ENCODE measurements at places on chromosomes 1 and 21.

DNA sequence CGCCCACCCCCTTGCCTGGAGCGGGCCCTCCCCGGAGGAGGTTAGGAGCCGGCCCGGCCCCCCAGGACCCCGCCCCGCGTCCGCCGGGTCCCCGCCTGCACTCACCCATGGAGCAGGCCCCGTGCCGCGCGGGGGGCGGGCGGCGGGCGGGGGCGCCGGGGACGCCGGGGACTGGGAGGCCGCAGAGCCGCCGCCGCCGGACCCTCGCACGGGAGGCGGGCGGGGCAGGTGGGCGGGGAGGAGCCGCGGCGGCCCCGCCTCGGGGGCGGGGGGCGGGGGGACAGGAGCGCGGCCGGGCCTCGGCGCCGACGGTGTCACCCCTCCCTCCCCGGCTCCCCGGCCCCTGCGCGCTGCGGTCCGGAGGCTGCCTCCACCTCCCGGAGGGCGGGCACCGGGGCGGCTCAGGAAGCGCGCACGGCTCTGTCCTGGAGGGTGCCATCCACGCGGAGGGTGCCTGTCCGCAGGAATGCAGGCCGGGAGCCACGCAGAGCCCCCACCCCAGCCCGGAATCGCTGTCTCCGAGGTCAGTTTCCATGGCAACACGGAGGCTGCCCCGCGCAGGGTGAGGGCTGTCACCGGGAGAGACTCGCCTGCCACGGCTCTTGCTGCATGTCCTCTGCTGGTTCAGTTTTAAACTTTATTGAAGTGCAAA, 5.9 kb upstream of the PLEKHG5 start:
- DNase-seq: peak; percentile 55

DNA sequence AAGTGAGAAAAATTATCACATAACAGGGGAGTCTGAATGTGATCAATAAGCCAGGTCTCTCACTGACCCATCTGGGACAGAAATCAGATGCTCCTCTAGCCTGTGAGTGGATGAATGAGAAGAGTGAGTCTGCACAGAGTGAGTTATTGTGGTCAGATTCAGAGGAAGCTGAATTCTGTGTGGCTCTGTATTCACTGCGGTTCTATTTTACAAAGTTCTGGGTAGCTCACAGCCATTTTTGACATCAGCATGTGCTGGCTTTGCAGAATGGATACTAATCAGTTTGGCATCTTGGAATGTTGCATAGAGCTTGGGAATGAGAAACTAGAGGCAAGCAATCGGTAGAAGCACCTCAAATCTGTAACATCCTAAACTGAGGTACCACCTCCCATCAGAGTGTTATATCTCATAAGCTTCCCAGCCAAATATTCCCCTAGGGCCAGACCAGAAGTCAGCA, 3.8 kb downstream of the COLGALT2 start:
- no peak for DNase-seq

DNA sequence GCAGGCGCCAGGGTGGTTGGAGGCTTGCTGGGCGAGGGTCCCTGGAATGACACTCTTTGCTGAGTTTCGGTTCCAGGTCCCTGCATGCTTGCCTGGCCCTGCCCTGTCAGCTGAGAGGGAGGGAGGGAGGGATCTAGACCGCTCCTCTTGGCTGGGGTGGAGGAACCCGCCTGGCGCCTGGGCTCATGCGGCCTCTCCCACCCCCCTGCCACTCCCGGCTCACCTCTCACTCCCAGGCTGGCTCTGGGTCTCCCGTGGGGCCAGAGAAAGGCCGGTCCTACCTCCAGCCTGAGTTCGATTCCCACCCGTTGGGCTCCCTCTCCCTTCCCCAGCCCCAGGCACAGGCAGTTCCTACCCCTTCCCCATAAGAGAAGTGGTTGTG, 19.0 kb upstream of the IFNLR1 start:
- DNase-seq: no peak

DNA sequence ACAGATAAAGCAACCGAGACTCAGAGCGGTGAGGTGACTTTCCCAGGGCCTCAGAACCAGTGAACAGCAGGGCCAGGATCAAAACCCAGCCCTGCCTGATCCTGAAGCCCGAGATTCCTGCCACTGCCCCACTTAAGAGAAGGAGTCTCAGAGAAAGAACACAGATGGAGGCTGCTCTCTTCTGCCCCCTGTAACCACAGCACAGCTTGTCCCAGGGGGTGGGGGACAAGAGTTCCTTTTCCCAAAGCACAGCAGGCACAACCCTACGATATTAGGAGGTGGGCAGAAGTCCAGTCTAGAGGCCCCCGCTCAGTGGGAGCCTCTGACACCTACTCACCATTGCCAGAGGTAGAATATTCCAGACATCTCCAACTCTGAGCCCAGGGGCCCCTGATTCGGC, 24.0 kb upstream of the VWA5B1 start:
- DNase-seq: no peak

- DNase-seq: no peak
Observed at GRCh38 chr1:1074631-1075147, 583 bp upstream of the RNF223 start.

DNA sequence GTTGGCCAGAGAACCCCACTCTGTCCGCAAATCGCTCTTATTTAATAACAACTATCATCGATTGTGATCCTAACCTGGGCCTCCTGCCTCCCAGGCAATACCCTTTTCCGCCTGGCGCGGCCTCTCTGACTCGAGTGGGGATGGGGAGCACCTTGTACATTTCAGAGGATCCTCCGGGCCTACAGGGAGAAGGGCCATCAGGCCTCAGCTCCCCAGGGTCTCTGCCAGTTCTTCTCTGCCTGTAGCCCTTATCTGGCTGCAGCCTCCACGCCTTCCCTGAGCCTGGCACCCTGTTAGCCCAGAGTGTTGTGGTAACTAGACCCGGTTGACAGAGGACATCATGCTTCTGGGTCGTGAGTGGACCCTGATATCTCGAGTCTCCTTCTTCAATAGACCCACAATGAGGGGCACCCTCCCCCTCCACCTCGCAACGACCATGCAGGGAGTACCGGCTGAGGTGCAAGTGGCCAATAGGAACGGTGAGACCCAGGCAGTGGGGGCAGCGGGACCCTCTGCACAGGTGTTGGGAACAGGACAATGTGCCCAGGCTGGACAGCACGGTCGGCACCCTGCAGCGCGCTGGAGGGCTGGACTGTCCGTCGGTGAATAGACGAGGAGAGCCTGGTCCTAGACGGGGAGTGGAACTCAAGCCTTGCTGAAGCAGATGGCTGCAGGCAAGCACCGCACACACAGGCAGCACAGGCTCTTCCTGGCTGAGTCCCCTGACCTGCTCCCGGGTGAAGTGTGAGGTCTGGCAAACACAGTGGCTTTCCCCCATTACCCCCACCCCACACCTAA, 7.1 kb upstream of the CRYBG2 start:
- no peak for DNase-seq

DNA sequence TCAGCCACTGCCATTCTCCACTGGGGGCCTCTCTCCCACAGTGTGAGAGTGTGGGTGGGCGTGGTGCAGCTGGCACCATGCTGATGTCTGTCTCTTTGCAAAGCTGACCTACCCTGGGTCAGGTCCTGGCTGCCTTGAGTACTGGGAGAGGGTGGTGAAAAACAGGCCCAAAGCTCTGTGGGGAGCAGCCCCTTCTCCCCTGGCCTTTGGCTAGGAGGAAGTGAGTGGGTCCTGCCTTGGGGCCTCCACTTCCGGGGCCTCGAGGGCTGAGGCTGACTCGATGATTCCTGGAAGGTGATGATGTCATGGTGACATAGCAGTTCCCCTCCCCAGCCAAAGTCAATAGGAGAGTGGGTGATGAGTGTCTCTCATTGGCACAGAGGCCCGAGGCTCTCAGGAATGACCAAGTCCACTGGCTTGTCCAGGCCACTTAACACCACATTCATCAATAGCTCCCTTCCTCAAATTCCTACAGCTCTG, 53.0 kb downstream of the IER5 start:
- no peak for DNase-seq

DNA sequence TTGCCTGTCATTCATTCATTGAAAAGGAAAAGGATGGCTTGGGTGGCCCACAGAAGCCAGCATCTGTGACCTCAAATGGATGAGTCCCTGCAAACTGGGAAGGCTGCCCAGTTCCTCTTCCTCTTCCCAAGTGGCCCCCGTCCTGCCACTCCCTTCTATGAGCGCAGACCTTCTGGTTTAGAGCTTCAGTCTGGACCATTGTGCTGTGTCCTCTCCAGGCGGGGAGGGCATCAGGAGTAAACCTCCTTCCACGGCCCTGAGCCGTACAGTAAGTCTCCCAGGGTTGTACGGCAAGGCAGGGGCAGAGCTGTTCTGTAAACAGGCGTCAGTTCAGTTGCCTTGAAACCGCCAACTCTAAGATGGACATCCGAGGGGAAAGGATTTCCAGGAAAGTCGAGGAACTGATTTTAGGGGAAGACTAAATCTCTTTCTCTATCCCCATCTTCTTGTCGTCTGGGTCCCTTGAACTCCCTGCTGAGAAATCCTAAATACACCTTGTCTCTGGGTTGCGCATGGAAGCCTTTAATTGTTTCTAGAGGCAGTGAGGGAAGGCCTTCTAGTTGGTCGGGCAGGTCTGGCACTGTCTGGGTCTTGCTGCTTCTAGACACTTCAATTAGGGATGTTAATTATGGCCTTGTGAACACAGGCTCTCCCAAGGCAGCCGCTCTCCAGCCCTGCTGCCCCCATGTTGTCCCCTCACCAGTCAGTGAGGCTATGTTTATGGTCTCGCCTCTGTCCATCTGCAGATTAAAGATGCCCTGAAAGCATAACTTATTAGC, 22.1 kb downstream of the SOX13 start:
- peak; percentile 37 for DNase-seq

GRCh38 chr1:24319312-24319863, at the start of gene GRHL3:
TSS of gene GRHL3 (plus strand) at chr1:24319357. CDS start at chr1:24319552, 195 bp downstream.
- DNase-seq: peak; percentile 98

- no peak for DNase-seq
Observed at GRCh38 chr1:80417671-80418070, 1383.1 kb upstream of the ADGRL2 start.

DNA sequence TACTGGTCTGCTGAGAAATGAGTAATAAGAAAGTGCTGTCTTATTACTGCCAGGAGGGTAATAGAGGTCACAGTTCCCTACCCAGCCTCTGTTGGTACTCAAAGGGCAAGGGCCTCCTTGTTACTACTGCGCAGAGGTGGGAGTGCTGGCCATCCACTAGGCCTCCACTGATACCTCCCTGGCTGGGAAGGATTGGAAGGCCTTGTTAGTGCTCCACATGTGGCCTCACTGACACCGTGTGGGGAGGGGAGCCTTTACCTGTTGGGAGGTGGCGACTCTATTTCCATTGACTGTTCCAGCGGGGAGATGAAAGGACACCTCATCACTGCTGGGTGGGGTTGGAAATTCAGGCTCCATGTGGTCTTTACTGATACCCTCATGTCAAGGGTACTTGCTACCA, 57.8 kb upstream of the USP24 start:
- no peak for DNase-seq

GRCh38 chr1:23246274-23246673, 29.0 kb upstream of the HTR1D start:
- no peak for DNase-seq

- DNase-seq: peak; percentile 98
Observed at GRCh38 chr1:201702936-201703335, 126.0 kb upstream of the IPO9 start.

DNA sequence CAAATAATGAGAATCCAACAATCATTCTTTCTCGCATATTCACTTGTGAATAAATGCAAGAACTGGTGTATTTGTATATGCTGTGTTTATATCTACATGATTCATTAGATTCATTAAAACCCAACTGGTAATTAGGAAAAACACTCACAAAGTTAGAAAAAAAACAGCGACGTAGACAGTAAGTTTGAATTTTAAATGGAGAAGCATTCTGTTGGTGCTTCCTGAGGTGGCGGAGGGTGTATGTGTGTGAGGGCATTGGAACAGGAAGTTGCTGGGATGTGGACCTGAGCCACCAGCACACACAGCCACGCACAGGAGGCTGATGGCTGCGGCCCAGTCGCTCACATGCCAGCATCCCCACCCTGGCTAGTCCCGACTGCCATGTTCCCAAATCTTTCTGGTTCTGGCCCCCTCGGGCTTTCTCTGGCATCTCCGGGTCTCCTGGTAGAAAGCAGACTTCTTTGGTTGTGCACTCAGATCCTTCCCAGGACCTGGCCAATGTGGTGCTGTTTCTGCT, 121.6 kb upstream of the IRF2BP2 start:
- no peak for DNase-seq

GRCh38 chr1:213070406-213070805, 19.4 kb downstream of the RPS6KC1 start:
- DNase-seq: no peak

GRCh38 chr1:163523375-163524029, 201.7 kb downstream of the NUF2 start:
- no peak for DNase-seq
